ENCODE measurements at places on chromosomes 3 and 15. TPM values are rescaled to one million over a fixed set of nuclear protein-coding genes. Genes with fewer than 3 reads are reported as not detected.

C3orf33 gene
- 2.0 TPM for total RNA-seq

A4GNT gene
- not detected for total RNA-seq

NME9 gene
- 0.43 TPM for total RNA-seq

PPARG gene
- 14.7 TPM for total RNA-seq

TMIE gene
- total RNA-seq: not detected

KCNH8 gene
- total RNA-seq: 0.40 TPM
